Lung (tissue), 17 donors: ENCODE measurements at places on chromosomes 12 and 14.

- no peak for DNase-seq
- peaks cover 4% of the 10 kb centered on the region for H3K36me3 ChIP-seq
- no peak overlapping the region for H3K27ac ChIP-seq
- no peak overlapping the region for H3K4me3 ChIP-seq
- H3K4me1 ChIP-seq, result no peaks in the 10 kb centered on the region
- no peaks in the 10 kb centered on the region for H3K27me3 ChIP-seq
Measured at GRCh38 chr14:73877790-73878189, 8.9 kb upstream of the ZNF410 start.

- no peak for DNase-seq
- H3K36me3 ChIP-seq, result no peaks in the 10 kb centered on the region
- no peaks in the 10 kb centered on the region for H3K4me1 ChIP-seq
- H3K4me3 ChIP-seq, result no peak overlapping the region
Measured at GRCh38 chr14:54202288-54202687, 194.5 kb upstream of the CDKN3 start.

DNA sequence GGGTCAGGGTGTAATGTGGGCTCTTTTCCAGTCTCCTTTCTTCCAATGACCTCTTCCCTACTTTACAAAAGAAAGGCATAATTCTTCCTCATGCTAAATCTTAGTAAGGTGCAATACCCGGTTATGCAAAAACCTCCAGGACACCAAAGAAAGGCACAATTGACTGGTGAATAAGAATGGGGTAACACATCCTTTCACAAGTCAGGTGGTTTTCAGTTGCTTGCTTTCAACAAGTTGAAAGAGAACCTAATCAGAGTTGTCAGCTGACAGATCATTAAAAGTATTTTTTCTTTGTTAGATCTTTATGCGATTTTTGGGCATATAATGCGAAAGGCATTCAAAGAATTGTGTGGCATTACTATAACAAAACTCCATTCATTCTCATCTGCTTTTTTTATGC, 1.3 kb upstream of the AEBP2 start:
- no peaks in the 10 kb centered on the region for H3K36me3 ChIP-seq
- no peaks in the 10 kb centered on the region for H3K27me3 ChIP-seq
- H3K4me3 ChIP-seq, result no peak overlapping the region
- H3K27ac ChIP-seq, result no peak overlapping the region
- DNase-seq, result no peak
- H3K4me1 ChIP-seq, result peaks cover 4% of the 10 kb centered on the region

DNA sequence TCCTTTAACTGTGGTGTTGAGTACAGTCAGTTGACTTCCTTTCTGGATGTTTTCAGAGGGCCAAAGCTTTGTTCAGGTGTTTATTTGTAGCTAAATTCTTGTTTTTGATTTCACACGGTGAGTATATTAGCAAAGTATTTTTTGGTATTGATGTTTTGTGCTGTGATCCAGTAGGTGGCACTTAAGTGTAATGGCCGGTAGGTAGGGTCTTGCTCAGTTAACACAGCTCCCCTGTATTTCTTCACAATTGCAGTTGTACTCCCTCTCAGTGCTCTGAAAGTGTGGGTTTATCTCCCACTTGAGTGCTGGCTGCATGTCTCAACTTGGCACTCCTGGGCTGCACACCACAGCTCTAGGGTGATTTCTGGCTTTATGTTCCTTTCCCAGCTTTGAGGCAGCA, 339.5 kb downstream of the AEBP2 start:
- no peaks in the 10 kb centered on the region for H3K36me3 ChIP-seq
- H3K4me1 ChIP-seq, result no peaks in the 10 kb centered on the region
- H3K27me3 ChIP-seq, result no peaks in the 10 kb centered on the region

- no peak overlapping the region for H3K4me3 ChIP-seq
- no peaks in the 10 kb centered on the region for H3K4me1 ChIP-seq
- no peak for DNase-seq
- no peak overlapping the region for H3K27ac ChIP-seq
- H3K36me3 ChIP-seq, result no peaks in the 10 kb centered on the region
- no peaks in the 10 kb centered on the region for H3K27me3 ChIP-seq
Measured at GRCh38 chr14:52338051-52338681, 24.1 kb downstream of the PTGER2 start.

- no peak overlapping the region for H3K4me3 ChIP-seq
- H3K27me3 ChIP-seq, result no peaks in the 10 kb centered on the region
- no peaks in the 10 kb centered on the region for H3K36me3 ChIP-seq
- H3K4me1 ChIP-seq, result no peaks in the 10 kb centered on the region
- DNase-seq, result no peak
- H3K27ac ChIP-seq, result no peak overlapping the region
Measured at GRCh38 chr12:93365616-93366405, 11.9 kb upstream of the NUDT4 start.

DNA sequence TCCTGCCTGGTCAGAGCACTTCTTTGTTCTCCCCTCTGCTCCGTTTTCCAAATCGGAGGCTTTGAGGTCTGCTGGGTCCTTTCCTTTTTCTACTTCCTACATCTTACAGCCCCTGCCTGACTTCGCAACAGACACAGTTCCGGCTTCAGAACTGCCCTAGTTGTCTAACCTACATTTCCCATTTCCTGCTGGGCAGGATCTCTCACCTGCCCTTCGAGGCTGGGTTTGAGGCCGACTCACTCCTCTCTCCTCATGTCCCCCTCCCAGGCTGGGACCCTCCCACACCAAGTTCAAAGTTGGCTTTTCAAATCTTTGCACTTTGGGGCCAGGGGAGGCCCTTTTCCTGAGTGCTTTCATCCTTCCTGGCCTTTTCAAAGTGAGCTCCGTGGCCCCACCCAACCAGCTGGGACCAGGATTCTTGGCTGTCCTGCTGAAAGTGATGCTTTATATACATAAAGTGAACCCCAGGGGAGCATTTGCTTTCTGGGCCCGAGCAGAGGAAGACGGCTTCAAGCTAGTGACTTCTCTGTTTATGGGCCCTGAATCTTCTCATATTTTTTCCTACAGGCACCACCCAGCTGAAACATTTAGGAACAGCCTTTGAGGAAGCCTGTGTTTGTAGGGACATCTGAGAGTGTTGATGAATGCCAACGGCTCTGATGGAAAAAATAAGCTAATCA, 281.0 kb upstream of the CRY1 start:
- no peak overlapping the region for H3K27ac ChIP-seq
- no peaks in the 10 kb centered on the region for H3K27me3 ChIP-seq
- no peak for DNase-seq
- no peak overlapping the region for H3K4me3 ChIP-seq
- no peaks in the 10 kb centered on the region for H3K36me3 ChIP-seq

DNA sequence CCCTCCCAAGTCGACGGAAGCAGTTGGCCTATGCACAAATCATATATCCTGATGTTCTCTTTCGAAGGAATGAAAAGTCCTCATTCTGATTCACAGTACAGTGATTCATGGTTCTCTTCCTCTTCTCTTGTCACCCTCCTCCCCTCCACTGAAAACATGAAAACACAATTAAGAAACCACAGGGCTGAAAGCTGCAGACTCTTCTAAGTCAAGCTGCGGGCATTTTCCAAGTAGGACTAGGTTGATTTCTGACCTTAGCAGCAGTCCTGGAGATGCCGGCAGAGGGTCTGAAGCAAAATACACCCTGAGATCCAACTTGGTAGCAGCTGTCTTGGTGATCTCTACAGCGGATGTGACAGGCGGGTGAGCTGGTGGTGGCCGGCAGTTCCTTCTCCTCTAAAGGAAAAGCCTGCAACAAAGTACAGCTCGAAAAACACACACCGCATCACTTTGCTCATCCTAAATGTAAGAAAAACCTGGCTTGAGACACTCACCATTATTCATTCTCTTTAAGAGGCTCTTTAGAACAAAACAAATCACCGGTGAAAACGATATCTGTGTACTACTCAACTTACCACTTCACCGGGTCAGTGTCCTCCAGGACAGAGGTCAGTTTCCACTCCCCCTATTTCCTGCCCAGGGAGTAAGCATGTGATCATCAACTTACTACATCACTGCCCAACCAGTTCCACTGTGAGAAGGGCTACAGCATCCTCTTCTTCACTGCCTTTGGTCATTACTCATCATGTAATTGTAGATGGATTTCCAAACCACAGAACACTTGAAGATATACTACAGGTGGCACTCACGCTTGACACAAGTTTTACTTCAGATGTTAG, 6.0 kb downstream of the TMCC3 start:
- no peaks in the 10 kb centered on the region for H3K36me3 ChIP-seq
- no peak for DNase-seq
- peak overlapping the region; percentile 46 for H3K27ac ChIP-seq
- peaks cover 6% of the 10 kb centered on the region for H3K4me1 ChIP-seq

DNA sequence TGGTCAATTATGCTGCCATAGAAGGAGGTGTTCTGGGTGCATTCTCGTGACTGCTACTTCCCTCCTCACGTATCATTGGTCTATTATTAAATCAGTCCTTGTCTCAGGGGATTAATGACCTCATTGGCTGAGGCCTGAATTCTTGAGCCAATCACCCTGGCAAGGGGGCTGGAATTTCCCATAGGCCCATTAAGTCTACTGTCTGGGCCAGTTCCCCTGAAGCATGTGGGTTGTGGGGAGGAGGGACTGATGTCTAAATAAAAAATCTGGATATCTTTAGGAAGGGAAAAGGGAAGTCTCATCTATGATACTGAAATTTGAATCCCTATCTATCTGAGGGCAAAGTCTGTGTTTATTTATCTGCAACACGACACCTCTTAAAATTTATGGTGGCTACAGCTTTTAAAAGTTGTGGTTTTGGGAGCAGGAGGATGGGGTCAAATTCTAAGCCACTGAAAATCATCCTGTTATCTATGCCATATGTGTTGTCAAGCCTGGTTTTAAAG, 71.9 kb downstream of the DYRK2 start:
- no peaks in the 10 kb centered on the region for H3K4me1 ChIP-seq
- H3K36me3 ChIP-seq, result no peaks in the 10 kb centered on the region
- H3K4me3 ChIP-seq, result no peak overlapping the region
- no peak overlapping the region for H3K27ac ChIP-seq

GRCh38 chr12:32450363-32450762, 51.0 kb downstream of the FGD4 start:
- no peaks in the 10 kb centered on the region for H3K36me3 ChIP-seq
- peaks cover 7% of the 10 kb centered on the region for H3K4me1 ChIP-seq
- no peaks in the 10 kb centered on the region for H3K27me3 ChIP-seq
- H3K27ac ChIP-seq, result no peak overlapping the region

DNA sequence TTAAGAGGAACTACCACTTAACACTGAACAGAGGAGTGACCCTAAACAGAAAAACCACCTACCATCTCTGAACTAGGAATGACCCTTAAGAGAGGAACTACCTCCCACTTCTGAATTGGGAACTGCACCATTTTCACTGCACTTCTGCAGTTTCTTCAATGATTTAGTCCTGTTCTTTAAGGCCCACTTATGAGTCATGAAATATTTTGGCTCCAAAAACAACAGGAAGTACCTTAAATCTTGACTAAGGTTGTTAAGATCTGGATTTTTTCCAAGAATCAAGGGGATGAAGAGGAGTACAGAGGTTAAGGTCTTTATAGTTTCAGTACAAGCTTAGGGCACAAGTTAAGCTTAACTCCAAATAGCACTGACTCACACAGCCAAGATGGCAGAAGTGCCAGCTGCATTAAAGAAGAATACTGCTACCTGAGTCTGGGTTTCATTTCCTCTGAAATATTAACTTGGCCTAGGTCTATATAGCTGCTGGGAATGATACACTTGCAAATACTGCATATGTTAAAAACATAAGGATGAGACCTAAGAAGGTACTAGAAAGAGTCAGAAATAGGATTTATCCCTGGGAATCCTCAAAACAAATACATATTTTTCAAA, 4.2 kb downstream of the NPC2 start:
- peaks cover 4% of the 10 kb centered on the region for H3K27me3 ChIP-seq
- peak; percentile 29 for DNase-seq
- no peak overlapping the region for H3K4me3 ChIP-seq
- peaks cover 6% of the 10 kb centered on the region for H3K4me1 ChIP-seq
- no peak overlapping the region for H3K27ac ChIP-seq

GRCh38 chr14:24861083-24861630, 188.8 kb downstream of the STXBP6 start:
- H3K27ac ChIP-seq, result peak overlapping the region; percentile 22
- DNase-seq, result no peak
- H3K27me3 ChIP-seq, result no peaks in the 10 kb centered on the region
- peaks cover 30% of the 10 kb centered on the region for H3K4me1 ChIP-seq
- H3K36me3 ChIP-seq, result peaks cover 3% of the 10 kb centered on the region
- no peak overlapping the region for H3K4me3 ChIP-seq

DNA sequence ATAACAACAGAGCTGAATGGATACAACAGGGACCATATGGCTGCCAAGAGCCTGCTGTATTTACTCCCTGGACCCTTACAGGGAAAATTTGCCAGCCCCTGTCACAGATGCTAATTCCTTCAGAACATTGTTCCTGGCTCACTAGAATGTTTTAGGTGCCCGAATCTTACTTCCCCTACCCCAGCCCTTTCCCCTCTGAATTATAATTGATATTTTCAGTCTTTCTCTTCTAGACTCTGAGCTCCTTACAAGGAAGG, 235.3 kb downstream of the KSR2 start:
- no peaks in the 10 kb centered on the region for H3K4me1 ChIP-seq
- no peaks in the 10 kb centered on the region for H3K27me3 ChIP-seq
- no peak for DNase-seq
- no peak overlapping the region for H3K27ac ChIP-seq
- H3K4me3 ChIP-seq, result no peak overlapping the region

DNA sequence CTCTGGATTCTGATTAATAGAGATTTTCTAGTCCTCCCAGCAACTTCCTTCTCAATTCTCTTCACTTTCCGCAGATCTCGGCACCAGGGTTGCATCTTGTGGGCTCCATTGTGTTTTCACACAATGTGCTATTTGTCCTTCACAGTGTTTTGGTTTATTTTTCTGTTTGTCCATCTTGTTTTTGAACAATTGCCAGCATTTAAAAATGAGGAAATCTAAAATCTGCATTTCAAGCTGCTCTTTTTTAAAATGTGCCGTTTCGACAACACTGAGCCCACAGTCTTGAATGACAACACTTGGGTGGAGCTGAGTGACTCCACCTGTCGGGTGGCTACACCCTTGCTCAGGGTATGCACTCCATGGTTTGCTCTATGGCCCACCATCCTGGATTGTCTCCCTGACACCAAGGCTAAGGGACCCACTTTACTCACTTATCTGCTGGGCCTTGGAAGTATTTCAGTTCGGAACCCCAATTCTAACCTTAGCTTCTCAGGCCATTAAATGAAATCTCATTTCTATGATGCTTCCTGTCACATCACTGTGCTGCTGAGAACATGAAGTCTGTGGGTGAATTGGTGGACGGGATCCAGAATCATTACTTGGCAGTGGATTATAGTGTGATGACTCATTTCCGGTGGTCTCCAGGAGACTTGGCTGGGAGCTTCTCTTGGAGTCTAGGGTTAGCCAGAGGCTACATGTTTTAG, 3.4 kb upstream of the MYRFL start:
- no peaks in the 10 kb centered on the region for H3K36me3 ChIP-seq
- DNase-seq, result peak; percentile 95
- peaks cover 12% of the 10 kb centered on the region for H3K4me1 ChIP-seq
- H3K27ac ChIP-seq, result peak overlapping the region; percentile 60

- H3K27ac ChIP-seq, result no peak overlapping the region
- no peaks in the 10 kb centered on the region for H3K4me1 ChIP-seq
- H3K36me3 ChIP-seq, result no peaks in the 10 kb centered on the region
Measured at GRCh38 chr14:23209651-23210423, 26.4 kb upstream of the SLC7A8 start.

- no peaks in the 10 kb centered on the region for H3K36me3 ChIP-seq
- H3K27ac ChIP-seq, result no peak overlapping the region
- peak; percentile 2 for DNase-seq
- no peak overlapping the region for H3K4me3 ChIP-seq
- no peaks in the 10 kb centered on the region for H3K27me3 ChIP-seq
Measured at GRCh38 chr14:55477680-55478079, 37.3 kb upstream of the TBPL2 start.
